SW 1271 (cell line): ENCODE measurements at places on chromosomes 13 and 19.

DNA sequence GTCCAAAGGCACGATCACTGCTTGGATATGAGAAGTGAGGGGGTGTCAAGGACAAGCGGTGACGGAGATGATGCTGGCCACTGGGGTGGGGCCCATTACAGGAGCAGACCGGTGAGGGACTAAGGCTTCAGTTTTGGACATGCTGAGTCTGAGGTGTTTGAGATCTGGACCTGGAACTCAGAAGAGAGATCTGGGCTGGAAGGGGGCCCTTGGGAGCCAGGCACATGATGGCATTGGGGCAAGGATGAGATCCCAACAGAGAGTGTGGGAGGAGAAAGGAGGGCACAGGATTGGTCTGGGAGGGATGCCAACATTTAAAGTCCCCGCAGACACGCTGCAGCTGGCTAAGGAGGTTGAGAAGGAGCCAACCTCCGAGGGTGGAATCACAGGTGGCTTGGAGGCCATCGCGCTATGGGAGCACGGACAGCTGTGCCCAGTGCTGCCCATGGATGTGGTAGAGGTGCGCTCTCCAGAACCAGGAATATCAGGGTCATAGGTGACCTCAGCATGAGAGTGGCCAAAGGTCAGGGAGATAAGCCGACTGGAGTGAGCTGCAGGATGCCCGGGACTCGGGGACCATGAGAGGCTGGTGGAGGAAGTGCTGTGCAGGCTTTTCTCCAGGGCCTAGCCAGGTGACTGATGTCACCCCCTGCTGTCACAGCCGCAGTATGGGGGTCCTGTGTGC lies 21.8 kb downstream of the DHRS12 start:
- no peak for DNase-seq

DNA sequence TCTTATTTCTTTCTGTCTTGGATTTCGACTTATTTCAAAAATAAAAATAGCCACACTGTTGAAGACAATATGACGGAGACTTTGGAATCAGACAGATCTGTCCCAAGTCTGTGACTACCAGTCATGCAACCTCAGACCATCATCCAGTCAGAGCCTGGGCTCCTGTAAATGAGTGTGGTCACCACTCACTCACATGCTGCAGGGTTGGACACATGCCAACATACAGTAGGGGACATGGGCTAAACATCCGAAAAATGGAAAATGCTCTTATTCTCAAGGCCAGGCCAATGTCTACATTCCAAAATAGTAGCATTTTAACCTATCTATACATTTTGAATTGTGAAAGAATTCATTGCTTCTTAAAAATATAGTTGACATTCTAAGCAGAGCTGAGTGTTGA lies 75.5 kb upstream of the EDNRB start:
- DNase-seq: no peak

DNA sequence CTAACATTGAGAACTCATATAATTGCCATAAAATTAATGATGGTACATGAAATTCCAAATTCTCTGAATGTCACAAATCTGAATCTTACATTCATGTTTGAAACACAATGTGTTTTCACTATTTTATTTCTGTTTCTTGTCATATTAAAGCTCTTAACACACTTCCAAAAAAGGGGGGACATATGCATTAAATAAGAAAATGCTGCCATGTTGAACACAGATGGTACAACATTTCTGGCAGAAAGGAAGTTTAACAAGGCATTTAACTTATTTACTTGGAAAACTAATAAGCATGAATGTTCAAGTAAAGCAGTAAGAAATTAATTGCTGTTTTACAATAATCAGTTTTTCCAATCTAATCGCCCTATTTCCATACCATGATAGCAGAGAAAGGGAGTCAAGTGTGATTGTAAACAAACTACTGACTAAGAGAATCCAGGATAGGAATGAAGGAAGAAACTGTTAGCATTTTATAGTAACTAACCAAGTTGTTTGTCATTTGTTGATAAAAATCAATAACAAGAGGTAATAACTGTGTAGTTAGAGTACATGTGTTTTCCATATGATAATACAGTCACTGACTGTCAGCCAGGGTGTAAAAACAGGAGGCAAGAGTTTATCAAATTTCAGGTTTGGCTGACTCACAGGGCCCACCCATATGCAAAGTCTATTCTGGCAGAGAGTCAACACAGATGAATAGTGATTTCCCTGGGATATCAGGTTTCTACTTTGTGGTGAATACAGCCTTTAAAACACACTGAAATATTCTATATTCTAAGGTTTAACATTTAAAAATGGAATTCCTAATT lies 5.7 kb upstream of the FOXO1 start:
- DNase-seq: no peak

GRCh38 chr13:19153782-19154450 lies 27.7 kb downstream of the TUBA3C start:
- peak; percentile 17 for DNase-seq

- no peak for DNase-seq
Observed at GRCh38 chr13:41981951-41982715, 21.2 kb upstream of the VWA8 start.
